ENCODE measurements at places on chromosomes 5 and 9.

DNA sequence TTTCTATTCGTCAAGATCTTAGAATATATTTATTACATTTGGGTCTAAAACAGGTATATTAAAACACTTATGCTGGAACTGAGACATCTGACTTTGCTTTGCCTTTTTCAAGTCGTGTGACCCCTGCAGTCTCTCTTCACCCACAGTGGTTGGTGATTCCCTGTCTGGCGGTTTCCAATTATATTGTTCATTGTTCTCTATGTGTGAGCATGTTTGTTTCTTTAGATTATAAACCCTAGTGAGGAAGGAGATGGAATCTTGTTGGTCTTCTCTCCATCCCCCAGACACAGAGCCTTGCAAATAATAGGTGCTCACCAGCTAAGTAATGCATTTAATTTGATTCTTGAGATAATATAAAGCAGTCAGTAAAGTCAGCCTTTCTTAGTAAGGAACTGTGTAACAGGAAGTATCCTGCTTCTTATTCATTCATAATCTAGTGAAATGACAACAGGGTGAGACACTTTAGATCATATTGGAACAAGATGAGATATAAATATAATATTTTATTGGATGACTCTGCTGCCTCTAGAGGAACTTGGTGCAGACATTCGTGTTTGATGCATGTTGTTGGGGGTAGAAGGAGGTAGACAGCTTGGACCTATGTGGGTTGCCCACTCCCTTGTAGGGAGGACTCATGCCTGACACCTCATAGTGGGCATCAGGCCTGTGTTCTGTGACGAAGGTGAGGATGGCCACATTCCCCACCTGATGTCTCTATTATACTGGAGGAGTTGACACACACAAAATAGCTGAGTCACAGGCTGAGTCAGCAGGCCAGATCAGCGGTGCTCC lies 88.1 kb downstream of the FGF1 start:
- no peak for DNase-seq

DNA sequence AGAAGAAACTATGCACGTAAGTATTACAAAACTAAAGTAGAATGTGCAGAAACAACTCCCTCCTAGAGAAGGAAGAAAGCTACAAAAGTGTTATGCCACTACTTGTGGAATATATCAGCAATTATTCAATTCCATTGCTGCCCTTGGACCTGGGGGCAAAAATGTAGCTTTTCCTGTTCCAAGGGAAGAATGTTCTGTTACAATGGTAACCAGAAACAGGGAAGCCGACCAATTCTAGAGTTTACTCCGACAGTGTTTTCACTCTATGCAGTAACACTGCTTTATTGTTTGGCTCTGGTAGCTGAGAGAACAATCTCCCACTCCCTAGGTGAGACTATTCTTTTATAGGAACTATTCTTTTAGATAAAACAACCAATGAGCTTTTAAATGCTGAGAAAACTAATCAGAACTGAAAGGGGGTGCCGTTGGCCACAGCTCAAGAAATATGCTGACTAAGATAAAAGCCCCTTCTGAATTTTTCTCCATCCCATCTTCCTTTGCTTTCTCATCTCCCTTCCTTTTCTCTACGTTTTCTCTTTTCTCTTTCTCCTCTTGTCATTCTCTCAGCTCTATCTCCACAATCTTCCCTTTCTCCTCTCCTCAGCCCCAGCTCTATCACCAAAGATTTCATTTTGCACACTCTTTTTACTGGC lies 54.1 kb downstream of the SLC1A3 start:
- no peak for DNase-seq

- DNase-seq = no peak
Measured at GRCh38 chr5:104914536-104915070, 1352.0 kb upstream of the NUDT12 start.

DNA sequence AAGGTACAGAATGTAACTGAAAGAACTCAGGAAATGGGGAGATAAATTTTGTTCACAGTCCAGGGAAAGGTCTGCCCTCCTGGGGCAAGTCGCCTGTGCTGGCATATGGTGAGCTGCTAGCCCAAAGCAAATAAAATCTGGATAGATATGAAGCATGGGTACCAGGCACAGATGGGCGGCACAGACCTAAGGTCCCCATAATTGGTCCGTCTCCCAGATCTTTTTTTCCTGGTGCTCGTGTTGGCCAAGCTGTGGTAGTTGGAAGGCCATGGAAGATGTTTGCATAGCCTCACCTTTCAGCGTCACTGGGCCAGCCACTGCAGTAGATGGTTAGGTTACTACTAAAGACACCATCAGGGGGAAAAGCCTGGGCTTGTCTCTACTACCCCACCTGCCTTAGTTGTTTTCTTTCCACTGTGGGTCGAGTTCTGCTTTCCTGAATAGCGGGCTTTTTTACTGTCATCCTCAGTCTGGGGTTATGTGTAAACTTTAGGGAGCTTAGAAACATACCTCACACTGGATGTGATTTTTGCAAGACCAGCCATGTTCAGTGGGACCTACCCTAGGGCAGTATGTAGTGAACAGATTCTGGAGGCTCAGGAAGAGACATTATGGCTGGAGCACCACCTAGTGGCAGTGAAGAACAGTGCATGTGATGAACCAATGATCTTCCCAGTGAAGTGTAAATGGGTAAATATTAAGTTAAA lies 24.2 kb upstream of the GLRX start:
- no peak for DNase-seq

GRCh38 chr9:74035786-74036185 lies 461.3 kb upstream of the RORB start:
- no peak for DNase-seq

DNA sequence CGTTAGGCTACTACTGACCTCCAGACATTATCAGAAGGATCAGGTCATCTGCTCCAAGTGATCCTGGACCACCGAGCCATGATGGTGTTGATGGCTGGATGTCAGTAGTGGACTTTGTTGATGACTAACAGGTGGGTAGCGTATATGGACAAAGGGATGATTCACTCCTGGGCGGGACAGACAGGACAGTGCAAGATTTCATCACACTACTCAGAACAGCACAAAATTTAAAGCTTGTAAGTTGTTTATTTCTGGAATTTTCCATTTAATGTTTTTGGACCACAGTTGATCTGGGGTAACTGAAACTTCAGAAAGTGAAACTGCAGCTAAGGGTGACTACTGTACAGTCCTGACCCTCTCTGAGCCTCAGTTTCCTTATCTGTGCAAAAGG lies 12.7 kb downstream of the PDGFRB start:
- DNase-seq = no peak

GRCh38 chr9:133499892-133500270 lies 21.0 kb upstream of the SLC2A6 start:
- no peak for DNase-seq

DNA sequence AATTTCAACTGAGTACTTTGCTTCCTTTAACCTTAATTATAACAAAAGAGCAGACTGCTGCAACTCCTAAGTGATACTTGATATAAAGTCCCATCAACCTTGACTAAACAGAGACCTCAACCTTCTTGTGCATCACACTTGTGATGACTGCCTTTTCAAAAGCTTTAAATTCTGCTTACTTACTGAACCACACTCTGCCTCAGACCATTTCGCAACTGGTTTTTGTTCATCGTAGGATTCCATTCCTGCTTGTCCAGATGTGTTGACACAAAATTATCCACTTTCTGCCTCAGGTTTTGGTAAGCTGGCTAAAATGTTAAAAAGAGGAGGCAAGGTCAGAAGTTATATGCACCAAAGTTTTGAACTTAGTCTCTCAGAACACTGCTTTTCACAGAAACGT lies 3.5 kb downstream of the BOD1 start:
- DNase-seq = no peak

GRCh38 chr5:206927-207536 lies 10.9 kb downstream of the CCDC127 start:
- no peak for DNase-seq

GRCh38 chr9:35749515-35750255 lies 598 bp downstream of the RGP1 start:
- no peak for DNase-seq

DNA sequence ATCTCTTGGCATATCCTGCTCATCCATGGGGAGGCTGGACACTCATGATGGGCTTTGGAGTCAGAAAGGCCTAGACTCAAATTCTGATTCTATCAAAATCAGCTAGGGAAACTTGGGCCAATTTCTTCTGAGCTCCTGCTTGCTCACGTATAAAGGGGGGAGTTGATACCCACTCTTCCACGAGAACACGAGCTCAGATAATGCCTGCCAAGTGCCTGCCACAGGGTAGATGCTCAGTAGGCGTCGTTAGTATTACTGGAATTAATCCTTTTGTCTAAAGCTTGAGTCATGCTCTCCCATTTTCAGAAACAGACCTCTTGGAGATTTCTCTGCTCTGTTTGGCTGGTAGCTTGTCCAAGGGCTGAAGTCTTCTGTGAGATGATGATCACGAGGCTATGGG lies 238.3 kb upstream of the MVB12B start:
- no peak for DNase-seq

GRCh38 chr5:150729859-150730258 lies 29.0 kb downstream of the DCTN4 start:
- no peak for DNase-seq

GRCh38 chr5:155919126-155919525 lies 407.8 kb upstream of the SGCD start:
- no peak for DNase-seq

DNA sequence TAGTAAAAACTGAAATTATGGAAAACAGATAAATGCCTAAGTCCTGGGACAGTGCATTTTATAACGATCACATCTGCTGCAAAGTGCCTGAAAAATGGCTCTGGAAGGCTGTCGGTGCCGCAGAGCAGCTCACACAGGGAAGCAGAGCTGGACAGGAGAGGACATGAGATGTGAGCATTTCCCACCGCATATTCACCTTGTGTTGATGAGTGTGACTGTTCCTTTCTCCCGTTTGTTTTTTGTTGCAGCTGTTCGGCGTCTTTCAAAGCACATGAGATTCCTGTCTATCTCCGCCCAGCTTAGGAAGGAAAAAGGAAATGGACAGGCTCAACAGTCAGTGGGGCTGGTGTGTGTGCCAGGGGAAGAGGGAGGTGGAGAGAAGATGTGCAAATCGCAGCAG lies 164.9 kb upstream of the SEMA6A start:
- DNase-seq = no peak

DNA sequence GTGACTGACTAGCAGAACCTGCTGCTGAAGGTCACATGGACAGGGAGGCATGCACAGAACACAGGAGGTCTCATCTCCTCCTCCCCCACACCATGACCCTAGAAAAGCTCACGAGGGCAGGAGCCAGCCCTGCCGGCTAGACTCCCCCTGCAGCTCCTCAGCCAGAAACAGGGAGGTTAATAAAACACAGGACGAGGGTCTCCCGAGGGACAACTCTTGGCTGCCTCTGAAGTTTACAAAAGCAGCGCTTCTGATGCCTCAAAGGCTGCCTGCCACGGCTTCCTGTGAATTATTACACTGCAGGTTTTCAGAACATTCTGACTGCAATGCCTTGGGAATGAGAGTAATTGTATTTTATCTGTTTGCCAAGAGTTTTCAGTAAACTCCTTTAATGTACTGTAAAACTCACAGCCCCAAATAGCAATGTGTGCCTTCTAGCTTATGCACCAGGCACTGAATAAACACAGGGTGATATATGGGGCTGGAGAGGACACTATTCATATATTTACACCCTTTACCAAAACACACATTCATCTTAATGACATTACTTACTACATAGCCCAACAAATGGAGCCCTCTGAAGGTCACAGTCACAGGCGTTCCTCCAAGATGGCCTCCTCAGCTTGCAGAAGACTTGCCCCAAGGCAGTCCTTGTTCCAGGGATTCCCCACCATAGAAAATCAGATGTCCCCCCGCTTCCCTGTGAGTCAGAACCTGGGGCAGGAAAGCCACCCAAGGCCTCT lies 83.7 kb downstream of the C5orf15 start:
- no peak for DNase-seq

- no peak for DNase-seq
Measured at GRCh38 chr5:59125011-59125961, 542.4 kb downstream of the RAB3C start.

DNA sequence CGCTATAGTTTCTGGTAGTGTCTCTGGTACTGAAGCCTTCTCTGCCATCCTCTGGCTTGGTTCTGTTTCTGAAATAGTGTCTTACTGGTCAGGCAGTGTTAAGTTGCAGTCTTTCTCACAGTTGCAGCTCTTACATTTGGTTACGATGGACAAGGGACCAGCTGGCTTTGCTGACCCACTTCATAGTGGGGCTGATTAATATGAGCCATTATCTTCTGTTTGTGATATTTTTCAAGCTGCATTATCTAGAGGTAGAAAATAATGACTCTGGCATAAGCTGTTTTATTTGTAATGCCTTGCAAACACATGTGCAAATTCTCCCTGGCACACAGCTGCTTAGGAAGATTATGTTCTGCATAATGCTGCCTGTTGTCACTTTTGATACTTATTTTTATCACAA lies 199.1 kb downstream of the KDM4C start:
- DNase-seq = no peak

- DNase-seq = no peak
Measured at GRCh38 chr5:171314728-171315385, 5.8 kb downstream of the TLX3 start.

GRCh38 chr5:1255081-1255561 lies 29.9 kb downstream of the SLC6A18 start:
- DNase-seq = no peak

DNA sequence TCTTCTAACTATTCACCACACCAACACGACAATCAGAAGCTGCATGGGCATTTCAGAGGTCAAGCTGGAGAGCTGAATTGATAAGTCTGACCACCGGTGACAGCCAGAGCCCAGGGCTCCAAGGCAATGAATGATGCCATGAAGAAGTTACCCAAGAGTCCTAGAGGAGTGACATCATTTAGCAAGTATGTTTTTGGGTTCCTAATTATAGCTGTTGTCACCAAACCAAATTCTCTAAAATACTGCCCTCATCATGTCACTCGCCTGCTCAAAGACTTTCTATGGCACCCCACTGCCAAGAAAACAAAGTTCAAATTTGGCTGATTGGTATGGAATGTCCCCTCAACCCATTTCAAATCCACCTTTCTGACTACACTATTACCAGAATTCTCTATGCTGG lies 235.1 kb downstream of the SPOCK1 start:
- DNase-seq = no peak

- no peak for DNase-seq
Measured at GRCh38 chr9:81128701-81129100, 560.6 kb downstream of the TLE1 start.

DNA sequence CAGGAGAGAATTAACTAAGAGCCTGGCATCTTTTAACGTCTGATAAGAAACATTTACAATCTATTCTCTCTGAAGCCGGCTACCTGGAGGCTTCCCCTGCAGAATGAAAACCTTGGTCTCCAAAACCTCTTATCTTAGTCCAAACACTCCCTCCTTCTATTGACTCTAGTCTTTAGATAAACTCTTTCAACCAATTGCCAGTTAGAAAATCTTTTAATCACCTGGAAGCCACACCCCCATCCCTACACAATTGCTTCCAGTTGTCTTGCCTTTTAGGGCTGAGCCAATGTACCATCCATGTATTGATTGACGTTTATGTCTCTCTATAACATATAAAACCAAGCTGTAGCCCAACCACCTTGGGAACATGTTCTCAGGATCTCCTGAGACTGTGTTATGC lies 1343.1 kb upstream of the C9orf72 start:
- no peak for DNase-seq
